ENCODE measurements at places on chromosomes 11 and 22.

GRCh38 chr11:64929625-64930024 is 5.1 kb downstream of the PPP2R5B start:
- no peak for DNase-seq

DNA sequence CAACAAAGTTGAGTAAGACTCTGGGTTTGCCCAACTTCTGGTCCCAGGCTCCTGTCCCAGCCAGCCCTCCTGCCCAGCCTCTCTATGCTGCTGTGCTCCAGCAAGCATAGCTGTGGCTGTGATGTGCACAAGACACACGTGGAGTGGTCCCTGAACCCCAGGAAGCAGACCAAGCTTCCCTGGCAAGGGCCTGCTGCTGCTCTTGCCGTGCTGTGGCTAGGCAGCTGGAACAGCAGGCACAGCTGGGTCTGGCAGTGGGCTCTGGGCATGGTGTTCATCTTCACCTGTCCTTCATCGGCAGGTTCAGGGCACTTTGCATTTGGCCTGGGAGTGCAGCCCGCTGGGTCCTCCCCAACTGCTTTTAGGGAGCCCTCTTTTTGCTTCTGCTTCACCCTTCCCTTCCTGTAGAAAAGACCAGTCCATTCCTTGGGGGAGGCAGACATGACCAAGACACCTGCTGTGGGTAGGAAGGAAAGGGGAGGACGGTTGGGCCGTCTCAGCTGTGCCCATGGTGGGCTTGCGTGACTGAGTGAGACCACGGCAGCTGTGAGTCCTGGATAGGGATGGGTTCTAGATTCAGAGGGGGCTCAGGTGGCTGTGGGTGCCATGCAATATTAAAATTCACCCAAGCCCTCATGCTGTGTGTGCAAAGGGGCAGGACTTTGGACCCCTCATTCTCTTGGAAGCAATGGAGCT is 26.1 kb upstream of the ETS1 start:
- no peak for DNase-seq

DNA sequence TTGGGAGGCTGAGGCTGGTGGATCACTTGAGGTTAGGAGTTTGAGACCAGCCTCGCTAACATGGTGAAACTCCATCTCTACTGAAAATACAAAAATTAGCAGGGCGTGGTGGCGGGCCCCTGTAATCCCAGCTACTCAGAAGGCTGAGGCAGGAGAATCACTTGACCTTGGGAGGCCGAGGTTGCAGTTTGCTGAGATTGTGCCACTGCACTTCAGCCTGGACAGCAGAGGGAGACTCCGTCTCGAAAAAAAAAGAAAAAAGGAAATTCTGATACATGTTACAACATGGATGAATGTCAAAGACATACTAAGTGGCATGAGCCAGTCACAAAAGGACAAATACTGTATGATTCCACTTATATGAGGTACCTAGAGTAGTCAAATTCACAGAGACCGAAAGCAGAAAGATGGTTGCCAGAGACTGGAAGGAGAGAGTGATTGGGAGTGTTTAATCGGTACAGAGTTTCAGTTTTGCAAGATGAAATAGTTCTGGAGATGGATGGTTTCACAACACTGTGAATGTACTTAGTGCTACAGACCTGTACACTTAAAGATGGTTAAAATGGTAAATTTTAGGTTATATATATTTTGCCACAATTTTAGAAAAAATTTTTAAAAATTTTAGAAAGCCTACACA is 92.3 kb downstream of the BLID start:
- DNase-seq = no peak

GRCh38 chr22:44822534-44822933 is 70.2 kb downstream of the ARHGAP8 start:
- DNase-seq = no peak

- no peak for DNase-seq
Observed at GRCh38 chr11:121105063-121105480, 4.0 kb downstream of the TECTA start.

- no peak for DNase-seq
Observed at GRCh38 chr11:74777877-74778276, 29.2 kb downstream of the RNF169 start.

- DNase-seq = no peak
Observed at GRCh38 chr22:43838161-43838560, 24.2 kb downstream of the SULT4A1 start.

DNA sequence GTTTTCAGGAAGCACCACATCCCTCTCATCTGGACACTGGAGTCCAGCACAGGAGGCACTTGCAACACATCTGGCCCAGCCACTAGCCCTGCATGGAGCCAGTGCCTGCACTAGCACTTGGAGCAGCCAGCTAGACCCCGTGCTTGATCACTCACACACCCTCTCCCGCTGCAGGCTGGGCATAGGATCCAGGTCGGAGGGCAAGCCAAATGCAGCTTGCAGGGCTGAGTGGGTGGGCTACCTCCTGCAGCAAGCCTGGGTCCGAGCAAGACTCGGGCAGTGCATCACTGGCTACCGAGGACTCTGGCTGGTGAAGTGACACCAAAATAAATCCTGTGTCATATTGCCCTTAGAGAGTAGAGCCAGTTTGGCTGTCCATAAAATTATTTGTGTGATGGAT is 1795.4 kb downstream of the LRRC4C start:
- DNase-seq = no peak

DNA sequence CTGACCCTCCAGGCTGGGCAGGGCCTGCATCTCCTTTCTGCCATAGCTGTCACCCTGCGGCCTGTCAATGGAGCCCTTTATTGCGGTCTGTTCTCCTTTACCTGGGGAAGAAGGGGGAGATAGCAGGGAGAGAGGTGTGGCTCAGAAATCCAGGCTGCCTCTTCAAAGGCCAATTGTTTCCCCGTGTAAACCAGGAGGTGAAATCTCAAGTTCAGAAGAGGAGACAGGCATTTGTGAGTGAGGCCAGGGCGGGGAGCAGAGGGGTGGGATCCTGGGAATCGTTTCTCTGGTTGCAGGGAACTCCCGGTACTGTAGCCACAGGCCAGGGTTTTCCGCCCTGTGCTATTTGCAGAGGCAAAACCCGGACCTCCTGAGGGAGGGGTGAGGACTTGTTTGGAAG is 9.1 kb downstream of the DCPS start:
- DNase-seq = no peak

- DNase-seq = no peak
Observed at GRCh38 chr22:38964989-38965388, 7.6 kb downstream of the APOBEC3A start.

DNA sequence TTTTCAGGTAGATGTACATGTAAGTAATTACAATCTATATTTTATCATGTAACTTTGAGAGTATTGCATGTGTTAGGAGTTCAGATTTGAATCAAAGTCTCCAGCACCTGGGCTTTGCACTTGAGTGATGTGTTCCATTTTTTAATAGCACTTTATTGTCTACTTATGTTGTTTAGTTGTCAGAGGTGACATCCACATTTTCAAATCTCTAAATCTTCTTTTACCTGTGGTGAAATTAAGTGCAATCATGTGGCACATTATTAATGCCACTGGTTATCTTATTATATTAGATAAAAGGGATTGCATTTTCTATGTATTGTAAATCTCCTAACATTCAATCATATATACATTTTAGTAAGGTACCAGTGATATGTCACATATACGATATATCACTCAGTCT is 333.4 kb downstream of the AASDHPPT start:
- no peak for DNase-seq

DNA sequence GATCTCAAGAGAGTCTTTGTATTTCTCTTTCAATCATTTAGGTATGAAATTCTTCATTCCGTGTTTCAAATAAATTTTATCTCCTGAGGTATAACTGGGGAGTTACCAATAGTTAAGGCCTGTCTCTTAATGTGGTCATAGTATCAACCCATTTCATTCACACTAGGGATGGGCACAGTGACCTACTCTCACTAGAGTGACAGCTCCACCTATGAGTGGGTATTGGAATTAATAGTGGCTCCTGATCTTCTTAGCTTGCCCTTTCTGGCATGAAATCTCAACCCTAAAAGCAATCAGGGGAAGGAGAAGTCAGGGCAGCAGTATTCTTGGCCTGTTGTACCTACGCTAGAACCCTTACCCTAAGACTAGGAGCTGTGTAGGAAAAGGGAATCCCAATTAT is 507.7 kb downstream of the FAM181B start:
- no peak for DNase-seq

DNA sequence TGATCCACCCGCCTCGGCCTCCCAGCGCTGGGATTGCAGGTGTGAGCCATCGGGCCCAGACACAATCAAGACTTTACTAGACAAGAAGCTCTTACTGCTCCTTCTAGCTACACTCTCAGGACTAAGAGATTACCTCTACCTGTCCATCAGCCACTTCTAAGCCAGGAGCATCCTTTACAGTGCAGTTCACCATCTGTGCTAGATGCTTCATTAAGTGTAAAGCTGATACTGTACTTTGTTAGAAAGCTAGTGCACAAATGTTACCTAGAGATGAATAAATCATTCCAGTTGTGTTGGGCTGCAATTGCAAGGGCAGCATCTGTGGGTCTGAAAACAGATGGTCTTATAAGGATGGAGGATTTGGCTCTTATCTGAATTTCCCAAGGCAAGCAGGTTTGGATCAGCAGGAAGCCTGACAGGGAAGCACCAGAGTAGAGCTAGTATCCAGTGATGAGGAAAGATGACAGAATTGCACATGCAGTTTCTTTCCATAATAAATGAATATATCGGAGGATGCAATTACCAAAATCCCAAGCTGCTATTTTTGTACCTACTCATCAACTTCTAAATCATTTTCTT is 58.3 kb downstream of the FAM168A start:
- no peak for DNase-seq

DNA sequence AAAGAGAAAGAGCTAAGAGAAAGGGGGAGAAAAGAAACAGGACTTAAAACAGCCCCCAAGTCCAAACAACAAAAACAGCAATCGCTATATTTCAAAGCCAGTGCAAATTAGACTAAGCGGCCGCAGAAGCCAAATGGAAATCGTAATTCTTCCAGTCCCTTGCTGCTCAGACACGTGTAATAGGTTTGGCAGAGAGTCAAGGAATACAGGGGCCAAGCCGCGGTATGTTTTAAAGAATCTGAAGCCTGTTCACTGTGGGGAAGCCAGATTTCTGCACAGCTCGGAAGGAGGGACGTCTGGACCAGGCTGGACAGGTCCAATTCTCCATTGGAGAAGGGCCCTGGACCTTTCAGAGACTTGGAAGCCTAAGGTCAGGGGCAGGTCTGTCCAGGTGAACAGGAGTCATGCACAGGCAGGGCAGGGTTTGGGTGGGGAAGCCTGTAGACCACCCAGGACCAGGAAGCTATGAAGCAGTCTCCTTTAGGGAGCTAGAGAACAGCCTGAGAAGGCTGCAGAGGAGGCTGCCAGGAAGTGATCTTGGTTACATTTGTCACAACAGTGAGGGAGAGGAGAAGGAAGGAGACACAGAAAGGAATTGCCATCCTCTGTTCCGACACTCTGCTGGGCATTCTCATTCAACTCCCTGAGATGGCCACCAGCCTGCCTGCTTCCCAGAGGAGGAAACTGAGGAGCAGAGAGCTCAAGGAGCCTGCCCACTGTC is 265.5 kb upstream of the ISX start:
- DNase-seq = peak; percentile 86

- DNase-seq = no peak
Observed at GRCh38 chr11:57154739-57155138, 27.0 kb upstream of the LRRC55 start.

DNA sequence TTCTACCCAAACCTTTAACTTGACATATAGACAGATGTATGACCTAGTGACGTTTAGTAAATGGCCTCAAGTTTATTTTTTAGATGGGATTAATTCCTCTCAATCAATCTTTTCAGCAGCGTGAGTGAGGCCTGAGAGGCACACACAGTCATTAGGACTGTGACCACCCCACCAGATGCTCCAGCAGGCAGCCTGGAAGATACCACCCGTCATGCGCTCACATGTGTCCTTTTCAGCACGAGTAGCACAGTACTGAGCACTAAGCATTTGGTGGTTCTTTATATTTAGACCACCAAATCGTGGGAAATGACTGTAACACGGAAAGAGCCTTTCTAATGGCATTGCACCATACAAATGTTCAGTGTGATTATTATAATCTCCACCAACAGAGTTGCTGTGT is 354.6 kb upstream of the DDI1 start:
- DNase-seq = no peak

GRCh38 chr11:88167853-88168252 is 7.4 kb downstream of the RAB38 start:
- no peak for DNase-seq

- DNase-seq = no peak
Observed at GRCh38 chr11:38446336-38446735, 1848.3 kb upstream of the RAG2 start.

DNA sequence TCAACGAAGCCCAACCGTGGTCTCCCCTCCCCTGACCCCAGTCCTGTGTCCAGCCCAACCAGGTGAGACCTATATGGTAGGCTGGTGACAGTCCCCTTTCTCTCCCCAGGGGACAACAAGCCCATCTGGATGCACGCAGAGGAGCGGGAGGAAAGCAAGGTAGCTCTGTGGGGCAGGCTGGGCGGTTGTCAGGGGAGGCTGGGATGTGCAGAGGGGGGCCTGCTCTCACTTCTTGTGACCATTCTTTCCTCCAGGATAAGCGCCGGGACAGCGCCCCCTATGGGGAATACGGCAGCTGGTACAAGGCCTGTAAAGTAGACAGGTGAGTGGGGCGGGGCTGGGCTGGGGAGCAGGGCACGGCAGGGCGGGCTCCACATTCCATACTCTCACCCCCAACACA is 3.5 kb upstream of the RAB1B start:
- DNase-seq = no peak

DNA sequence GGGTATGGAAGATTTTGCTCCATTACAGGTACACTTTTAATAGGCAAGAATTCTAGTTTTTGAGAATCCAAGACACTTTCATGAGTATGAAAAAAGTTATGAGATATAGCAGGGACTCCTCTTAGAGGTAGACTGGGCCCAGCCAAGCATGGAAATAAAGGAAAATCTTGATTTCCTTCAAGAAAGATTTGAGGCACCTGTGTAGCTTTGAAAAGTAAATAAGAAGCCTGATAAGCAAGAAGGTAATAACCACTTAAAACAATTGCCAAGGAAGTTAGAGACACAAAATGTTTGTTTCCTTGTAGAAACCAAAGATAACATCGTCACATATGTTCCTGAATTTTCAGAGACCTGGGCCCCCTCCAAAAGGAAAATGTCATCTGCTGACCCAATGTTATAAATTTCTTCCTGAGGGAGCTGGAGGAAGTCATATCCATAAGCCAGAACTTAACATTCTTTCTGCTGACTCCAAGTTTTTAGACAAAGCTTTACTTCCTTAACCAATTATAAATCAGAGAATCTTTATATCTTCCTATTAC is 314.5 kb upstream of the ANO3 start:
- DNase-seq = no peak

DNA sequence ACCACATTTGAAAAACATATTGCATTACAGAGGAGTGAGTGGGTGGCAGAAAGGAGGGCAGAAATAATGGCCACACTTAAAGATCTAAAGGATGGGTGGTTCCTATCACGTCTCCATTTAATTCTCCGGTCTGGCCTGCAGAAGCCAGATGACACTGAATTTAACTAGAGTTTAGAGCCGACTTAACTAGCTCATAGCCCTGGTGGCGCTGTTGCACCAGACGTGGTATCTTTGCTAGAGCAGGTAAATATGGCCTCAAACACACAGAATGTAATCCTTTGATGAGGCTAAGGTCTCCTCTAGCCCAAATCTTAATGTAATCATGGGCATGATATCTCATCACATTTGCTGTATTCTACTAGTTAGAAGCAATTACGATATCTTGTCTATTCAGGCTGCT is 51.5 kb upstream of the GAL start:
- peak; percentile 60 for DNase-seq
